ENCODE measurements at places on chromosomes 11 and 22.

DNA sequence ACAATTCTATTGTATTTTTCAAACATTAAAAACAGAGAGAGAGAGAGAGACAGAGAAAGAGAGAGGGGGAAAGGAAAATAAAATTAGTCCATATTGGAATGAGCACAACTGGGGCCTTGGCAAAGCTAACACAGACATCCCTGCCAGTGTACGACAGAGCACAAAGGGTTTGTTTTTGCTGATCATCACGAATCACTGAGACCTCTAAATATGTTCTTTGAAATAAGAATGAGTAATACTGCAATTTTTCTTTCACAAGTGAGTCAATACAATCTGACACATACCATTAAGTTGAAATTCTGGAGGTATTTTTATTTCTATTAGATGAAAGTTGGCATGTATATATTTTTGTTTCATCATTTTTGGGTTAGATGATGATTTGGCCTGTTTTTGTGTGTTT, 27.0 kb upstream of the LRRC4C start:
- DNase-seq, result no peak

DNA sequence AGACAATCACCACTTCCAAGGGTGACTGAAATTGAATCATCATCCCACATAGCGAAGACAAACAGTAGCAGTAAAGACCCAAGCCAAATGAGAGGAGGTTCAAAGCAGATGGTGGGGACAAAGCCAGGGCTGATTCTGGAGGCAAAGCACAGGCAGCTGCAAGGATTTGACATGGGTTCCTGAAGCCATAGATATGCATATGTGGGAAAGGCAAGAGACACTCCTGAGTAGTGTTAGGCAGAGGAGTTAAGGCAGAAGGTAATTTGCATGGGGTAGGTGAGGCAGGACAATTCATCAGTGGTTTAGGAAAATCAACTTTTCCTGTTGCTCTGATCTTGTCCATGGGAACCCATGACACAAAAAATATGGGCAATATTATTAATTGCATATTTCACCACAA, 462.8 kb downstream of the FAM181B start:
- DNase-seq, result no peak

DNA sequence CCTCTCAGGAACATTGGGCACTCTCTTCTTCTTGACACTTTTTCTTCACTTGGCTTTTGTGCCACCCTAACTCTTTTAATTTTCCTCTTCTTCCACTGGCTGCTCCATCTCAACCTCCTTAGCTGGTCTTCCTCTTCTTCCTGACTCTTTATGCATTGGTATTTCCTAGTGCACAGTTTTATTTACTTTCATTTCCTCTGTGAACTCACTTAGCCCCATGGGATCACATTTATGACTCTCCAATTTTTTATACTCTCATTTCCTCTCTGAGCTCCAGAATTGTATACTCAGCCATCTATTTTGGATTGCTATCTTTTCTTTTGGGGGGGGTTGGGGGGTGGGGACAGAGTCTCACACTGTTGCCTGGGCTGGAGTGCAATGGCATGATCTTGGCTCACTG, 38.5 kb upstream of the LARGE1 start:
- no peak for DNase-seq

- DNase-seq, result peak; percentile 50
These were observed 4.3 kb upstream of the AMPD3 start for GRCh38 chr11:10450462-10451425.

DNA sequence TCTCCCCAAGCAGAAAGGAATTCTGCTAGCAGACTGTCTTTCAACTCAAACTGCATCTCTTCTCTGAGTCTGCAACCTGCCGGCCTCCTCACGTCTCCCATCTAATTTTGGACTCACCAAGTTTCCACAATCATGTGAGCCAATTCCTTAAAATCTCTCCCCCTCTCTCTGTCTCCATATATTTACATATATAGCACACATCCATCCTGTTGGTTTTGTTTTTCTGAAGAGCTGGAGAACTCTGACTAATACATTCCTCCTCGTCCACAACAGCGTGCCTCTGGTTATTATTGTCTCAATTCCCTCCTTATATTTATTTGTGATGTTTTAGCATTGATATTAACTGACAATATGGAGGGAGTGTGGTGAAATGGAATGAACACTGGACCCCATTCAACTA, 29.6 kb upstream of the FJX1 start:
- no peak for DNase-seq

DNA sequence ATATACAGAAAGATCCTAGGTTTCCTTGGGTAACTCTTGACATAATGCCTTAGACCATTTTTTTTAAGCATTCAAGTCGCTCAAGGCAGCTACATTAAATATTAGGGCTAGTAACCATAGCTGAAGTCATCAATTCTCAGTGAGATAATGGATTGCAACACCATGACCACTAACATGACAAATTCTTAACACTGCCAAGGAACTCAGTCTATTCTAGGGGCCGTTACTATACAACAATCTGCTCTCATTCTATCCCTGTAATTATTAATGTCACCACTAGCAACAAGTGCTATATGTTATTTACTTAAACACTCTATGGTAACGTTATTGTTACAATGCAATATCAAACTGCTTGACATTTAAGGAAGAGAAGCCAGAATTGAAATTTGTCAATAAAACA, 3.2 kb upstream of the STK33 start:
- DNase-seq, result no peak

- DNase-seq, result no peak
These were observed 43.7 kb downstream of the GDPD5 start for GRCh38 chr11:75481922-75482606.

- no peak for DNase-seq
These were observed 3.9 kb downstream of the SELENOH start for GRCh38 chr11:57745206-57745605.

GRCh38 chr11:64908766-64909165, 8.2 kb downstream of the ATG2A start:
- DNase-seq, result no peak

DNA sequence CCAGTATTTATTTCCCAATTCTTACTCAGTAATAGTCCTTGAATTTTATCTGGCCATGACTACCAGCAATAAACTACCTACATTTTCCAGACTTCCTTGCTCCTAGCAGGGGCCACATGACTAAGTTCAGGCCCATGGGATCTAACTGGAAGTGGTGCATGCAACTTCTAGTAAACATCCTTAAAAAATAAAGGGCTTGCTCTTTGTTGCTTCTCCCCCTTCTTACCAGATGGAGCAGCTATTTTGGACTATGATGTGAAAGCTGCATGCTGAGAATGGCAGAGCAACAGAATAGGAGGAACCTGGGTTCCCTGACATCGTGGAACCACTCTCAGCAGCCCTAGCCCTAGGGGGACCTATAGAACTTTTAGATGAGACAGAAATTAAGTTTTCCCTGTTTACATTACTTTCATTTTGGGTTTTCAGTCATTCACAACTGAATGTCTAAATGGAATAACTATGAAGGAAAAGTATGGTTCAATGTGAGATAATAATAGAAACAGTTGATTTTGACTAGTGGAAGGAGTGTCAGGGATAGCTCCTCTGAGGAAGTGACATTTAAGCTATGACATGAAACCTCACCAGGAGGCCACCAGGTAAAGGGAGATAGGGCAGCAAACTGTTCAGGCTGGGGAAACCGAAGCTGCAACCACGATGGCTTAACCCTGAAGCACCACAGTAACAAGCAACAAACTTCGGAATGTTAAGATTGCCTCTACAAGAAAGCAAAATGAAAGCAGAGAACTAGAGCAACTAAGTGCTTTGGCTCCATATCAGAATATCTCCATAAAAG, 48.9 kb downstream of the PHF21A start:
- no peak for DNase-seq

- DNase-seq, result no peak
These were observed 102.2 kb downstream of the MICAL3 start for GRCh38 chr22:17921871-17922821.

GRCh38 chr11:8267280-8267679, 3.6 kb upstream of the LMO1 start:
- no peak for DNase-seq

DNA sequence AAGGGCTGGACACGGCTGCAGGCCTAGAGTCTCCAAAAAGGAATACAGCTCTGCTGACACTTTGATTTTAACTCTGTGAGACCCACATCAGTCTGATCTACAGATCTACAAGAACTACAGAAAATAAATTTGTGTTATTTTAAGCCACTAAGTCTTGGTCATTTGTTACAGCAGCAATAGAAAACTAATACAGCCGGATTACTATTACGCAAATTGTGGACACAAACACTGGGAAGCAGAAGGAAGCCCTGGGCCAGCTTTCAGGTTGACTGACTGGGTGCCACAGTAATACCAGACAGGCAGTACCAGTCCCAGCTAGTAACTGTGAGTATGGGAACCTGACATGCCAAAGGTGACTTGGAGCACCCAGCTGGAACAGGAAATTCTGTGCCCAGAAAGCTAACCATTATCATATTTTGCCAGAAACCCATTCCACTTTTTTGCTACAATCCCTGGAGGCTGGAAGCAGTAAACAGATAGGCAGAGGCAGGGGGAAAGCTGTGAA, 13.4 kb downstream of the SLC25A17 start:
- DNase-seq, result no peak

GRCh38 chr11:132187814-132188213, 817.4 kb downstream of the NTM start:
- no peak for DNase-seq

DNA sequence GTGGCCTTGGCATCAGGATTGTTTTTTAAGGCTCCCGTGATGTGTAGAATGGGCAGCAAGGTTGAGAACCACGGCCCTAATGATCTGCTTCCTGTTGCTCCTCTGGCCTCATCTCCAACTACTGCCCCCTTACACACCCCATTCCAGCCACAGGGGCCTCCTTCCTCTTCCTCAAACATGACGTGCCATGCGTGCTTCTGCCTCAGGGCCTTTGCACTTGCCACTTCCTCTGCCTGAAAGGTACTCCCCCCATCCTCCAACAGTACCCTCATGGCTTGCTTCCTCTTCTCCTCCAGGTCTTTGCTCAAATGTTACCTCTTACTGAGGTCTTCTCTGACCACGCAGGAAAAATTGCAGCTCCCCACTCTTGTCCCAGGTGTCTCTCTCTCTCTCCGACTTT, 93.9 kb upstream of the CSNK2A3 start:
- DNase-seq, result no peak

DNA sequence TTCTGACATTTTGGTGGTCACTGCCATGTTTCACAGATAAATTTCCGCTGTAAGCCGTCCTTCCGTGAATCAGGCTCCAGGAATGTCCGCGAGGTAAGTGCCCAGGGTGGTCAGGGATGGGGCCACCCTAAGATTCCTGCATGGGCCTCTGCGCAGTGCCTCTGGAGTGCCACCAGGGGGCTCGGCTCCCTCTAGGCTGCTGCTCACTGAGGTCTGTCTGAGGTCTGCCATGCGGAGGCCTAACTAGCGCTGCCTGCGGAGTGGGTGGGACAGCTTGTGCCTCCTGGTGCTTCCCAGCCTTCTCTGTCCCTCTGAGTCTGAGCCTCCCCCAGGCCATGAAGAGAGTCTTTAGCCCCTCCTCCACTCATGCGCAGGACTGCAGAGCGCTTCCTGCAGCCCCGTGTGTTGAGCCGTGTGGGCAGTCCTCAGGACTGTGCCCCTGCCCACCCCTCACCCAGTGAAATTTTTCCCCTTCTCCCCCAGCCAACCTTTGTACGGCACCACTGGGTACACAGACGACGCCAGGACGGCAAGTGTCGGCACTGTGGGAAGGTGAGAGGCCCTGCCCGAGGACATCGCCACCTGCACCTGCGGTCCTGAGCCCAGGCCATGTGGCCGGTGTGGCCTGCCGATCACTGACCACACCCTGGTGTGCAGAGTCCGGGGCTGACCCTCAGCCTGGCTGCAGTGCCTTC, 11.9 kb upstream of the MDK start:
- peak; percentile 56 for DNase-seq

- no peak for DNase-seq
These were observed 1.5 kb downstream of the CLCF1 start for GRCh38 chr11:67371911-67372320.

DNA sequence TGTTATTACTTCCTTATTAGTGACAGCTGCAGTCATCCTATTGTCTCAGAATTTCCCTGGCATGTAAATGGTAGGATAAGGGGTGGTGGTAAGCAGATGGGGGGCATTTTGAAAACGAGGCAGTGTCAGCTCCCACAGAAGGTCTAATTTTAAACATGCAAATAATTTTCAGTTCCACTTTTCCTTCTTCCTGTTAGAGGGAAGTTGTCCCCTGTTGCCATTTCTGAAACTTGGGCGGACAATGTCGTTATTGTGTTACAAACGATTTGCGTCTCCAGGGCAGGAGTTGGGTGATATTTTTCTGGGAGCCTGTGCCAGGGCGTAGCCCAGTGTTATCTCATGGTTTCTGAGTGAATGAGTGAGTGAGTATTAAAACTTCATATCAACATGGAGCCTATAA, 7.4 kb downstream of the PTPRJ start:
- no peak for DNase-seq

DNA sequence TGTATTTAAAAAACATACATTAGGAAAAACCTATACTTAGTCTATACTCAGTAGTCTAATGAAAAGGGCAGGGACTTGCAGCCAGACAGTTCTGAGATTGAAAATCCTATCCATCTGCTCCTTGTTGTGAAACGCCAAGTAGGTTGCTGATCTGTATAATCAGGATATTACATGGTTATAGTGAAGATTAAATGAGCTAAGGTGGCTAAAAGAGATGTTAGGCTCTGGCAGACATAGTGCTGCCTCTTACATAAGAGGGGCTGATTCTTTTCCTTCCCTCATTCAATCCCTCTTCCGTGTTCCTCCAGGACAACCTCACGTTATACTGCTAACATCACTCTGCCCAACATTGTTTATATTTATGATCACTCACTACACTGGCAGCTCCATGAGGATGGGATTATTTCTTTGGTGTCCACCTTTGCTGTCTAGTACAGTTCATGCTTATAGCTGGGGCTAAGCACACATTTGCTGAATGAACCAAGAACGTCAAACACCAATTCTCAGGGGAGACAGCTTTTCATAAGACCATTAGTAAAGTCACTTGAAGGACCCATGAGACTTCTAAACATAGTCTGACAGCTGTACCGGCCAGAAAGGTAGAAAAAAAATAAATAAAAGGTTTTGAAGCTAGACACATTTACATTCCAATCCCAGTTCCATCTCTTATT, 46.3 kb downstream of the GAB2 start:
- DNase-seq, result no peak

DNA sequence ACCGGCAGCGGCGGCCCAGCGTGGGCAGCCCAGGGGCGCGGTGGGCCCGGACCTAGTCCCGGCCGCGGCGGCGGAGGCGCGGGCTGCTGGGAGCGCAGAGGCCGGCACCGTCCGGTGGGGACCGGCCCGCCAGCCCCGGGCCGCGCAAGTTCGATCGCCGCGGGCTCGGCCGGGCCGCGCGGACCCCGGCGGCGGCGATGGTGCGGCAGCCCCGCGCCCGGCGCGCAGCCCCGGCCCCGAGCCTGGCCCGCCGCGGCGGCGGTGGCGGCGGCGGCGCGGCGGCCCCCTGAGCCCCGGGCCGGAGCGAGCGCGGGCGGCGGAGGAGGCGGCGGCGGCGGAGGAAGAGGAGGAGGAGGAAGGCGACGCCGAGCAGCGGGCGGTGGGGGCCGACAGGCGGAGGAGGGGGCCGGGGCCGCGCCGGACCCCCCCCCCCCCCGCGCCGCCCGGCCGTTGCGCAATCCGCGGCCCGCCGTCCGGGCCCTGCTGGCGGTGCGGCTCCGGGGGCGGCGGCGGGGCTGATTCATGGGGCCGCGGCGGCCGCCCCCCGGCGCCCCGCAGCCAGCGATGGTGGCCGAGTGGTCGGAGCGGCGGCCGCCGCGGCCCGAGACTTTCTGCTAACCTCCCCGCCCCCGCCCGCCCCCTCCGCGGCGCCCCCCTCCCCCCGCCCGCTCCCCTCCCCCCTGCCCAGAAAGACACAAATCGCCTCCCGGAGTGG, 1251.9 kb downstream of the BRD1 start:
- no peak for DNase-seq
